IMR-90 (cell line): ENCODE measurements at places on chromosomes 12 and 14. TPM values are rescaled to one million over a fixed set of nuclear protein-coding genes. Genes with fewer than 3 reads are reported as not detected.

DNA sequence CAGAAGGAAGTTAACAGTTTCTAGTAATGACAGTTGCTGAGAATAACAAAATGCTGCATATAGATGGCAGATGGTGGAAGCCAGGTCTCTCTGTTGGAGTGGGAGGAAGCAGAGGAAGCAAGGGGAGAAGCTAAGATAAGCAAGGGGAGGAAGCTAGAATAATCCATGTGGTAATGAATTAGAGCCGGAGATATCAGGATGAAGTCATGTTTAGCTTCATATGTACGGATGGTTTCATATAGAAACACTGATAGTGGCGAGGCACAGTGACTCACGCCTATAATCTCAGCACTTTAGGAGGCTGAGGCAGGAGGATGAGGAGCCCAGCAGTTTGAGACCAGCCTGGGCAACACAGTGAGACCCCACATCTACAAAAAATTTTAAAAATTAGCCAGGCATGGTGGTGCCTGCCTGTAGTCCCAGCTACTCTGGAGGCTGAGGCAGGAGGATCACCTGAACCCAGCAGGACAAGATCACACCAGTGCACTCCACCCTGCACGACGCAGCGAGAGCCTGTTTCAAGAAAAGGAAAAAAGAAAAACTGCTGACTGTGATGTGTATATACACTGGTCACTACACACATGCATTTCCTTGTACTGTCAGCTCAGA, 49.2 kb downstream of the ANAPC7 start:
- peak; percentile 43 for DNase-seq
- H3K4me3 ChIP-seq, result no peak overlapping the region
- H3K36me3 ChIP-seq, result peaks cover 18% of the 10 kb centered on the region
- H3K27ac ChIP-seq, result no peak overlapping the region

GRCh38 chr12:31773867-31774266, 45.0 kb upstream of the AMN1 start:
- peaks cover 11% of the 10 kb centered on the region; the same call in 1 of the 2 replicates for H3K27me3 ChIP-seq
- H3K36me3 ChIP-seq, result no peaks in the 10 kb centered on the region
- no peak overlapping the region for H3K4me3 ChIP-seq
- no peak for DNase-seq

DNA sequence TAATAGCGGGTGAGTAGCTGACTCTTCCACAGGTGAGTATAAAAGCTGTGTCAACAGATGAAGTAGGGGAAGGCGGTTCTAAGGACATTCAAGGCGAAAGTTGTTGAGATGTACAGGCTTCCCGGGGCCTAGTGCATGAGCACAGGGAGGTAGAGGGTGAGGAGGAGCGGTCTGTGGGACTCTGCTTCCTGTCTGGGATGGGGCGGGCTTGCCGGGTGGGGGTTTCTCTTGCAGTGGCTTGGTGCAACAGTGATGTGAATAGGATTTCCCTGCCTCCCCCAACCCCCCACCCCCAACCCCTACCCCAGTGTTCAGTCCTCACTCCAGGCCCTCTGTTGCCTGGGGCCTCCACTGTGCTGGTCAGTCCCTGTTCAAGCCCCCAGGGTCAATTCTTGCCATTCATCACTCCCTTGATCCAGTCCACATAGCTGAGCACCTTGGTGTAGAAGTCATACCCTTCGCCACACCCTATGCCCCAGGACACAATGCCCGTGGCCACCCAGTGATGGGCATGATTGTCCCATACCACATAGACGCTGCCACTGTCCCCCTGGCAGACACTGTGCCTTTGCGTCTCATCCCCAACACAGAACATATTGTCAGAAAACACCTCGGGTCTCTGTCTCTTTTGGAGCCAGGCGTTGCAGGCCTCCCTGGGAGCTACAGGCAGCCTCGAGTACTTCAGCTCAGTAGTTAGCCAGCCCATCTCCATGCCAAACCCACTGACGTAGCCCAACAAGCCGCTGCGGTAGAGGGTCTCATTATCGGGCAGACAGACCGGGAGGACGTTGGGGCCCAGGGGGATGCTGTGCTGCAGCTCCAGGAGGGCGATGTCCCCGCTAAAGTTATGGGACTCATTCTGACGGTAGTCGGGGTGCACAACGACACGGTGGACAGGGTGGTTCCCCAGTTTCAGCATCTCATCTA, 4.0 kb upstream of the C1R start:
- H3K27me3 ChIP-seq, result no peaks in the 10 kb centered on the region
- H3K4me3 ChIP-seq, result no peak overlapping the region
- H3K4me1 ChIP-seq, result peaks cover 13% of the 10 kb centered on the region

- peak; percentile 50 for DNase-seq
- H3K4me3 ChIP-seq, result no peak overlapping the region
- H3K27ac ChIP-seq, result no peak overlapping the region
- H3K4me1 ChIP-seq, result peaks cover 11% of the 10 kb centered on the region
- H3K36me3 ChIP-seq, result no peaks in the 10 kb centered on the region
- H3K27me3 ChIP-seq, result no peaks in the 10 kb centered on the region
These were observed 53.9 kb downstream of the WNK1 start for GRCh38 chr12:806200-806791.

The GALNT16 gene
- 0.28 and 0.36 TPM in 2 replicates for total RNA-seq

DNA sequence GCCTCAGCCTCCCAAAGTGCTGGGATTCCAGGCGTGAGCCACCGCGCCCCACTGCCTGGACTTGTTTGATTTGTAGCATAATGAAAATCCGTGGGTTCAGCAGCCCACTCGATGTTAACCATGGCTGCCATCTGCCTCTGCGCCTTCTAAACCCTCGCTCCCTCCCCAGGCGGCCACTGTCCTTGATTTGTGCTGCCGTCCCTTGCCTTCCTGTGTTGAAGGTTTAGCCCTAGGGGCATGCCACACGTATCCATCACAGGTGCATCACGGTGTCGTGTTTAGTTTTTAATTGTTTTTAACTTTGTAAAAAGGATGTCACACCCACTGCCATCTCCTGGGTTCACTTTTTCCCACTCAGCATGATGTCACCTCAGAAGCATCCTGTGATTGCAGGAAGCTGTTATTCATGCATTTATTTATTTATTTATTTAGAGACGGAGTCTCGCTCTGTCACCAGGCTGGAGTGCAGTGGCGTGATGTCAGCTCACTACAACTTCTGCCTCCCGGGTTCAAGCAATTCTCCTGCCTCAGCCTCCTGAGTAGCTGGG, 24.5 kb upstream of the ULK1 start:
- no peaks in the 10 kb centered on the region for H3K27me3 ChIP-seq
- H3K27ac ChIP-seq, result no peak overlapping the region
- H3K36me3 ChIP-seq, result no peaks in the 10 kb centered on the region
- H3K4me3 ChIP-seq, result no peak overlapping the region

The JAG2 gene
- total RNA-seq, result 0.18 and 0.28 TPM in 2 replicates

The PPP1R36 gene
- 0.28 and 0.54 TPM in 2 replicates for total RNA-seq

GRCh38 chr12:80556566-80556965, 112.5 kb downstream of the PTPRQ start:
- no peak for DNase-seq
- H3K27me3 ChIP-seq, result no peaks in the 10 kb centered on the region
- peaks cover 12% of the 10 kb centered on the region for H3K4me1 ChIP-seq
- H3K27ac ChIP-seq, result no peak overlapping the region
- H3K4me3 ChIP-seq, result no peak overlapping the region

The RDH16 gene
- total RNA-seq, result not detected in 2 replicates

- H3K4me3 ChIP-seq, result no peak overlapping the region
- no peaks in the 10 kb centered on the region for H3K27me3 ChIP-seq
- no peaks in the 10 kb centered on the region for H3K4me1 ChIP-seq
These were observed 47.6 kb downstream of the ADIPOR2 start for GRCh38 chr12:1738446-1738845.

The CEP290 gene
- total RNA-seq, result 7.9 and 17.5 TPM in 2 replicates

GRCh38 chr14:33810308-33810707, 140.6 kb downstream of the EGLN3 start:
- H3K27ac ChIP-seq, result no peak overlapping the region
- H3K27me3 ChIP-seq, result no peaks in the 10 kb centered on the region
- H3K4me3 ChIP-seq, result no peak overlapping the region
- no peaks in the 10 kb centered on the region for H3K4me1 ChIP-seq
- no peak for DNase-seq
- H3K36me3 ChIP-seq, result no peaks in the 10 kb centered on the region

The RHEBL1 gene
- 0.56 and 0.72 TPM in 2 replicates for total RNA-seq

DNA sequence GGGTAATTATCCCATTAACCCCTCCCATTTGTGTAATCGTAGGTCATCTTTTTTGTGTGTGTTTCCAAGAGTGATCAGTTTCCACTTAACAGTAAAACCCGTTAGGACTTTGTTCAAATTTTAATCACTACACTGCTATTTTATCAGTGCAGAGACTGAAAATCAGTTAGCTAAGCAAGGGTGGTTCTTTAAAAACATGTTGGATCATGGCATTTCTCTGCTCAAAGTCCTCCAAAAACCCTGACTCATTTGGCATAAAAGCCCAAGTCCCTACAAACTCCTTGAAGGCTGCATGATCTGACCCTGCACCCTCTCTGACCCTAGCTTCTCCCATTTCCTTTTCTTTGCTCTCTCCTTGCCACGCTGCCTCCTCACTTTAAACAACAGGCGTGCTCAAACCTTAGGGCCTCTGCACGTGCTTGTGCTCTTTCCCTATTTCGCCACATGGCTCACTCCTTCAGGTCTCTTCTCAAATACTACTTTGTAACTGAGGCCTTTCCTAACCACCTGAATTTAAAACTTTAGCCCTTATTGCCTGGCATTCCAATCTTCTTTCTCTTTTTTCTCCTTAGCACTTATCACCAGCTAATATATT, 13.2 kb upstream of the OVCH1 start:
- peaks cover 3% of the 10 kb centered on the region; the same call in 1 of the 2 replicates for H3K4me1 ChIP-seq
- peaks cover 20% of the 10 kb centered on the region for H3K36me3 ChIP-seq
- no peak overlapping the region for H3K27ac ChIP-seq
- no peaks in the 10 kb centered on the region for H3K27me3 ChIP-seq

DNA sequence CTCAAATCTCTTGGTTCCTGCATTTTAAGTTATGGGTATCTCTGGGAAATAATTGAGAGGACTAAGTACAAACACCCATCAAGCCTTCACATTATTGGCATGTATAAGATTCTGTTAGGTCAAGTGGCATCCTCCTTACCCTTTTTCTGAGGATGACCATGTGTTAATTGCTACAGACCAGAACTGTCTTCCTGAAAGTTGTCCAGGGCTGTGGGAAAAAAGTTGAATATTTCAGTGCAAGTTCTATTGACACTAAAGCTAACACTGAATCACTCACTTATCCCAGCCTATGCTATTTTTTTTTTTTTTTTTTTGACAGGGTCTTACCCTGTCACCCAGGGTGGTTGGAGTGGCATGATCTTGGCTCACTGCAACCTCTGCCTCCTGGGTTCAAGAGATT, 130.1 kb upstream of the HIF1A start:
- H3K36me3 ChIP-seq, result no peaks in the 10 kb centered on the region
- no peak overlapping the region for H3K4me3 ChIP-seq
- H3K27me3 ChIP-seq, result no peaks in the 10 kb centered on the region
- peaks cover 73% of the 10 kb centered on the region for H3K4me1 ChIP-seq
- DNase-seq, result peak; percentile 41
- H3K27ac ChIP-seq, result peak overlapping the region; percentile 94

- no peaks in the 10 kb centered on the region for H3K27me3 ChIP-seq
- H3K4me3 ChIP-seq, result peak overlapping the region; percentile 88
- H3K27ac ChIP-seq, result peak overlapping the region; percentile 95
- peaks cover 8% of the 10 kb centered on the region for H3K4me1 ChIP-seq
These were observed 578 bp downstream of the DCAF5 start for GRCh38 chr14:69152181-69152901.

GRCh38 chr12:109264095-109264942, 44.8 kb downstream of the FOXN4 start:
- H3K27ac ChIP-seq, result no peak overlapping the region
- no peaks in the 10 kb centered on the region for H3K4me1 ChIP-seq
- DNase-seq, result peak; percentile 41
- H3K4me3 ChIP-seq, result no peak overlapping the region
- H3K27me3 ChIP-seq, result no peaks in the 10 kb centered on the region

The KIF21A gene
- 1.1 TPM in 2 replicates for total RNA-seq

The DDX24 gene
- 152 and 155 TPM in 2 replicates for total RNA-seq

DNA sequence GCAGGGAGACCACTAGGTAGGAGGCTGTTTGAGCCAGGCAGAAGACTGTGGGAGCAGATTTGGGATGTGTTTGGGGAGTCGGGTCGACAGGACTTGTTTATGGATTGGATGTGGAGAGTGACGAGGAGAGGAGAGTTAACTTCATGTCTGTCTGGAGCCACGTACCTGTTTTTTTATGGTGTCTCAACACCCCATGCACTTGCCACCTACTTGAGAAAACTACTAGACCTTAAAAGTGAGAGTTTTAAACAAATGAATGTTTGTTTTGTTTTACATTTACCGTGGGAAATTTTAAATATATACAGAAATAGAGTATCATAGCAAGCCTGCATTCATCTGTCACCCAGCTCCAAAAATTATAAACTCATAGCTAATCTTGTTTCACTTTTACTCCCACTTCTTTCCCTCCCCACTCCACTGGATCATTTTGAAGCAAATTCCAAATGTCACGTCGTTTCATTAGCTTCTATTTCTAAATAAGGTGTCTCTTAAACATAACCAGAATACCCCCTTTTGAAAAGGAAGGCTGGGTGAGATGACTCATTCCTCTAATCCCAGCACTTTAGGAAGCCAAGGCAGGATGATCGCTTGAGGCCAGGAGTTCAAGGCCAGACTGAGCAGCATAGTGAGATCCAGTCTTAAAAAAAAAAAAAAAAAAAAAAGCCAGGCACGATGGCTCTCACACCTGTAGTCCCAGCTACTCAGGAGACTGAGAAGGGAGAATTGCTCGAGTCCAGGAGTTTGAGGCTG, 136.2 kb downstream of the ANO6 start:
- H3K27me3 ChIP-seq, result no peaks in the 10 kb centered on the region
- H3K27ac ChIP-seq, result no peak overlapping the region
- peaks cover 13% of the 10 kb centered on the region for H3K36me3 ChIP-seq
